GM19239 (cell line): ENCODE measurements at places on chromosomes 1 and 21.

- DNase-seq: no peak
Observed at GRCh38 chr1:42186152-42186551, 21.6 kb upstream of the GUCA2A start.

DNA sequence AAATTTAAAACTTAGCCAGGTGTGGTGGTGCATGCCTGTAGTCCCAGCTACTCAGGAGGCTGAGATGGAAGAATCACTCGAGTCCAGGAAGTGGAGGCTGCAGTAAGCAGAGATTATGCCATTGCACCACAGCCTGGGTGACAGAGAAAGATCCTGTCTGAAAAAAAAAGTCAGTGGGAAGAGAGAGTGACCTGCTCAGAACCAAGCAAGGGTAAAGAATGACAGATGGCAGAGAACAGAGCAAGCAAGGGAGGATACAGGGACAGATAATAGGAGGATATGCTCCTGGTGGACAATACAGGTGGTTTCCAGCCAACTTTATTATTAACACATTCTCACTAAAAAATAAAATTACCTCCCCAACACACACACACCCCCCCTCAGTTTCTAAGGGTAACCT lies 4.6 kb upstream of the TMEM51 start:
- DNase-seq: no peak

DNA sequence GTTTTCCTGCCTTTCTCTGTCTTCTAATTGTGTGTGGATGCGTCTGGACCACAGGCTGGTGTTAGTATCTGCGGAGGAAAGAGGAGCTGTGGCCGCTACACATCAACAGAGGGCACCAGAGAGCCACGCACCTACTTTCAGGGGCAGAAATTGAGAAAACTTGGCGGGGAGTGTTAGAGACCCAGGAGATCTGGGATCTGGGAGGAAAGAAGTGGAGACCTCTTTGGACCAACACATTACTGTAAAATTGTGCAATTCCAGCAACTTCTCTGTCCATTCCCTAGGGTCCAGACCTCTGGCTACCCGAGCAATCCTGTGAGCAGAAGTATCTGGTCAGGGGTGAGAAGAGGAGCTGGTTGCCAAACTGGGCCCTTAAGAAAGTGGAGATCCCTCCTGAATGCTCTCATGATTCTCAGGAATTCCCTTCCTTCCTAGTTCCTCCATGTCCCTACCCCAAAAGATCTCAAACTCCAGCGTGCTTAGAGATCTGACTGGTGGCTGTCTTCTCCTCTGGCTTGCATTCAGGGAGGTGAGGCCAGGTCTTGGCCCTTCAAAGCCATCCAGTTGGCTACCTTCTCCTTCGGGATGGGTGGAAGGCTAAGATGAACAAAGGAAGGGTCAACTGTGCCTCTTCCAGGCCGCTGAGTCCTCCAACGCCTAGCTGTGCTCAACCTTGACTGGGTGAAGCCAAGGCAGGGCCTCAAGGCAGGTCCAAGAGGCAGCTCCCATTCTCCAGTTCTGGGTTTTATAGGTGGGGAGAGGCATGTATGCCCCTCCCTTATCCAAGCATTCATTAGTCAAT lies 1.2 kb upstream of the KIRREL1 start:
- peak; percentile 78 for DNase-seq

DNA sequence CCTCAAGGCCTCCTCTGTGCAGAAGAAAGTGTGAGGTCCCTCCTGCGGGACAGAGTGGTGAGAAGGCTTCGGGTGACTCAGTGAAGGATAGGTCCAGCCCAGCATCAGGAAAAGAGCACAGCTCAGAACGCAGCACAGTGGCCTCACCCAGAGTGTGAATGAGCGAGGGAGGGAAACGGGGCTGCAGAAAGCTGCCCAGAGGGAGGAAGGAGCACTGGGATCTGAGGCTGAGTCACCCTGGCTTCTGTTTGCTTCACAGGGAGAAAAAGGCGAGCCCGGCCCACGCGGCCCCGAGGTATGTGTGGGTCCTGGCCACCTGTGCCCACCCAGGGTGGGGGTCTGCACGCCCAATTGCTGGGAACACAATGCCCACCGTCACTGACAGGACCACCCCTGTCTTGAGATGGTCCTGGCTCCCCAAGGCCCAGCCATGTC lies 24.3 kb downstream of the COL6A2 start:
- no peak for DNase-seq

DNA sequence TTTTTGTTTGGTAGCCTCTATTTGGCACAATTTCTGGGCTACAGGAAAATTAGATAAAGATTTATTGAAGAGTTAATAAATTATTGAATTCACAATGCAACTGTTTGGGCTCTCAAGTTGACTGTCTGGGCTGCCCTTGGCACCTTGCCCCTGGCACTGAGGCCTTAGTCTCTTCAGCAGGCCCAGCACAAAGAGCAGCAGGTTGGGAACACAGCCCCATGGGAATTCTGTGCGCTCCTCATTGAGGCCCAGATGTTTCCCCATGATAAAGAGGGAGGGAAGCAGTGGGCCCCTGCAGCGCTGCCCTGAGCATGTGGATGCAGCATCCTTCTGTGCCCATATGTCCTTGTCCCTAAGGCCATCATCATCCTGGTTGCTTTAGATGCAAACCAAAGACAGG lies 2.9 kb downstream of the CRNN start:
- no peak for DNase-seq

GRCh38 chr1:94737124-94737998 lies 82.8 kb upstream of the SLC44A3 start:
- no peak for DNase-seq

DNA sequence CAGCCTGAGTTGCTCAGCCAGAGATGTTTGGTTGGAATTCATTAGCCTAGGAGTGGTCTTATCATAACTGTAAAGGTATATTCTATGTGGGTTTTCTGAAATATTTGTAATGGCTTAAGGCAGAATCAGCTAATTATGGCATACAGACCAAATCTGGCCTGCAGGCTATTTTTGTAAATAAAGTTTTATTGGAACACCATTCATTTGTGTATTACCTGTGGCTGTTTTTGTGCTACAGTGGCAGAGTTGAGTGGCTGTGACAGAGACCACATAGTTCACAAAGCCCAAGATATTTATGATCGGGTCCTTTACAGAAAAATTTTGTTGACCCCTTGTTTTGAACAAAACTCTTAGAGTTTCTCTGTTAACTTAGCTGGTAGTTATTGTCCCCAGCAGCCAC lies 7.4 kb upstream of the DDOST start:
- DNase-seq: no peak

- DNase-seq: no peak
Observed at GRCh38 chr1:115281143-115281542, 56.9 kb downstream of the NGF start.

DNA sequence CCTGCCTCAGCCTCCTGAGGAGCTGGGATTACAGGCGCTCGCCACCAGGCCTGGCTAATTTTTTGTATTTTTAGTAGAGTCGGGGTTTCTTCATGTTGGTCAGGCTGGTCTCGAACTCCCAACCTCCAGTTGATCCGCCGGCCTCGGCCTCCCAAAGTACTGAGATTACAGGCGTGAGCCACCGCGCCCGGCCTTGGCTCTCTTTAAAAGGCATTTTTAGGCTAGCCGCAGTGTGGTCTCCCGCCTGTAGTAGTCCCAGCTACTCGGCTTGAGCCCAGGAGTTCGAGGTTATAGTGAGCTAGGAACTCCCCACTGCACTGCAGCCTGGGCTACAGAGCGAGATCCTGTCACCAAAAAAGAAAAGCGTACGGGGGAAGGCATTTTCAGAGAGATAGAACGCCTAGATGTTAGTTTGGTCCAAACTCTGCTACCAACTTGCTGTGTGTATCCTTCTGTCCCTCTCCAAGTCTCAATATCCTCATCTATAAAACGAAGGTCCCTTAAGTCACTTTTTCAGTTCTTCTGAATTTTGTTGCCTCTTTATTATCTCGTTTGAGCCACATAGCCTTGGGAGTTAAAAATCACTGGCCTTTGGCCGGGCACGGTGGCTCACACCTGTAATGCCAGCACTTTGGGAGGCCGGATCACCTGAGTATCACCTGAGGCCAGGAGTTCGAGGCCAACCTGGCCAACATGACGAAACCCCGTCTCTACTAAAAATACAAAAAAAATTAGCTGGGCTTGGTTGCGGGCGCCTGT lies 734 bp downstream of the MED18 start:
- DNase-seq: no peak

DNA sequence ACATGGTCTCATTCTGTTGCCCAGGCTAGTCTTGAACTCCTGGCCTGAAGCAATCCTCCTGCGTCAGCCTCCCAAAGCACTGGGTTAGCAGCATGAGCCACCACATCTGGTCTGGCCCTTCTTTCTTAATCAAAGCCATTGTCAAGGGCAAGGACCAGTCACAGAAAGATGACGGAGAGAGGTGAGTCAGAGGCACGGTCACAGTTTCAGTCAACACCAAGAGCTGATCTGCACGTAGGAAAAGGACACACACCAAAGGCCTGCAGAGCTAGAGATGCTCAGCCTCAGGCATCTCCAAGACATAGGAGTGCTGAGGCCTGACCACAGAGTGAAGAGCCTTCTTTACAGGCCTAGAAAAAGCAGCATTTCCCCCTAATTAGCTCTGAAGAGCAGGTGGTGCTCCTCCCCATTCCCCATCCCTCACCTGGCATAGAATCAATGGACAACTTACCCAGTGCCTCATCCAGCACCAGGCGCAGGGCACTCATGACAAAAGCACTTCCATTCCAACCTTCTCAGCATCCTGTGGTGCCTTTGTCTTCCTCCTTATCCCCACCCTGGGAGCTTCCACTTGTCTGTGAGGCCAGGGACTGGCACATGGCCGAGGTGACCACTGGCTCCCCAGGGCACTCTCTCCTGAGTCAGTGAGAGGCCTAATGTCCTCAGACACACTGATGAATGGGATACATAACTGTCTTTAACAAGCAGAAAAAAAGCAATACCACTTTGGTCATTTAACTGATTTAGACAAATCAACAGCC lies 139.8 kb downstream of the AJAP1 start:
- no peak for DNase-seq

GRCh38 chr1:33133478-33134105 lies 48.3 kb downstream of the TRIM62 start:
- DNase-seq: no peak

DNA sequence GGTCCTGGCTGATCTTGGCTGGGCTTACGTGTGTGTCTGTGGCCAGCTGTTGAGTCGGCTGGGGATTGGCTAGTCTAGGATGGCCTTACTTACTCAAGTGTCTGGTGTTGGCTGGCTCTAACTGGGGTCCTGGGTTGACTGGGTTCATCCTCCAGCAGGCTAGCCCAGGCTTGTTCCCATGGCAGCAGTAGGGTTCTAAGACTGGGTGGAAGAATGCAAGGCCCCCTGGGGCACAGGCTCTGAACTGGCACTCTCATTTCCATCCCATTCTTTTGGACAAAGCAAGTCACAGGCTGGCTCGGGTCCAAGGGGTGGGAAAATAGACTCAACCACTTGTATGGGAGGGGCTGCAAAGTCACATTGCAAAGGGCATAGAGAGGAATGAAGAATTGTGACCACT lies 7.9 kb upstream of the OPRD1 start:
- no peak for DNase-seq

DNA sequence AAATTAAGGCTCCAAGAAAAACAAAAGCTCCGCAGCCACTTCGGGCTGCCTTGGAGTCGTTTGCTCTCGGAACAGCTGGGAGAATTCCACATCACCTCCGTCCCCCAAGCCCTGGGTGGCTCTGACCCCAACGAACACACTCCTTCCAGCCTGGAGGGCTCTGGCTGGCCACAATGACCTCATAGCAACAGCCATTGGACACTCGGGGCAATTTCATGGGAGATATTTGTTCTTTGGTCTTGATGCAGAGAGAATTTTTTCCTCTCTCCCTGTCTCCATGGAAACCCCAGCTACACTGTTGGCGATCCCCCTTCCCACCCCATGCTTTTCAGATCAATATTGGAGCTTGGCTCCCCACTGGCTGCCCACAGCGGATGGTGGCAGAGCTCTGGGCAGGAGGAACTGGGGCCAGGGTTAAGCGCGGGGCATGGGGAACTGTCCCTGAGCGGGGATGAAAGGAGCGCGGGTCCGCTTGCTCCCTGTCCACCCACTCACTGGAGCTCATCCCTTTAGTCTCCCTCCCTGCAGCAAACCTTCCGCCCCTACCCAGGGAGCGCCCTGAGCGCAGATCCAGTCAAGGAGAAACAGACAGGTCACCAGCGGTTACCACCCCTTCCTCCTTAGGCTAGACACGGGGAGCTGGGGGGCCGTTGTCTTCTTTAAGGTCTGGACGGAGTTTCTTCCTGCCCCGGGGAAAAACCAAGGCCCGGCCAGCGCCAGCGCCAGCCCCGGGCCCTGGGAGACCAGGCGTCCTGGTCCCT lies 1.2 kb downstream of the WNT4 start:
- no peak for DNase-seq

GRCh38 chr1:225670806-225671733 lies 18.1 kb upstream of the ENAH start:
- no peak for DNase-seq

DNA sequence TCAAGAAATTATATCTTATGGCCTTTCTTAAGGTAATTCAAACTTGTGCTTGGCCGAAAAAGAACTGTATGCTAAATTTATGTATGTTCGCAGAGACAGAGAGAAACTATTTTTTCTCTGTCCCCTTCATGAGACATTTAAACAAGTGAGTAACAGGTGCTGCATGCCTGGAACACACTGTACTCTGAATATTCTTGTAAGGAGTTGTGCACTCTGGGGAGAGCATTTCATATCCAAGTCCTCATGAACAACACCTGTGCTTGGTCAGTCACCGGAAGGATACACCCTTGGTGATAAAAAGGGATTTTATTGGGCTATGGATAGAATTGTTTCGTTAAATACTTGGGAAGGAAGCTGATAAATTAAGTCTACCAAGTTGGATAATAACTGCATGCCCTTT lies 220.8 kb upstream of the NRIP1 start:
- DNase-seq: no peak
